SJCRH30 (cell line): ENCODE measurements at places on chromosomes 12 and 14. TPM values are rescaled to one million over a fixed set of nuclear protein-coding genes. Genes with fewer than 3 reads are reported as not detected.
A peak's percentile ranks its signal among the peaks of the same experiment; 100 is the strongest.

Gene KRT77
- total RNA-seq, result not detected in 2 replicates

Gene RD3L
- not detected in 2 replicates for total RNA-seq

Gene MYO1H
- not detected in 2 replicates for total RNA-seq

Gene RERG
- total RNA-seq, result not detected in 2 replicates

Gene ADCK1
- 1.5 TPM in 2 replicates for total RNA-seq

Gene ALG10B
- total RNA-seq, result 17.9 and 21.4 TPM in 2 replicates

Gene RPL10L
- total RNA-seq, result not detected in 2 replicates

Gene TAS2R9
- total RNA-seq, result 0.15 and 0.16 TPM in 2 replicates

- no peak overlapping the region for H3K27ac ChIP-seq
- H3K4me1 ChIP-seq, result no peaks in the 10 kb centered on the region
- no peak for DNase-seq
- H3K36me3 ChIP-seq, result no peaks in the 10 kb centered on the region
- H3K4me3 ChIP-seq, result no peak overlapping the region
- H3K27me3 ChIP-seq, result no peaks in the 10 kb centered on the region
Observed at GRCh38 chr14:80718940-80719339, 222.6 kb downstream of the CEP128 start.

GRCh38 chr12:60168441-60168840 is 572.6 kb downstream of the SLC16A7 start:
- no peaks in the 10 kb centered on the region for H3K4me1 ChIP-seq
- H3K4me3 ChIP-seq, result no peak overlapping the region
- no peak for DNase-seq
- no peak overlapping the region for H3K27ac ChIP-seq
- H3K27me3 ChIP-seq, result no peaks in the 10 kb centered on the region

GRCh38 chr12:19107750-19108149 is 21.8 kb upstream of the PLEKHA5 start:
- no peak for DNase-seq
- H3K4me1 ChIP-seq, result no peaks in the 10 kb centered on the region
- H3K4me3 ChIP-seq, result no peak overlapping the region
- H3K27ac ChIP-seq, result no peak overlapping the region

DNA sequence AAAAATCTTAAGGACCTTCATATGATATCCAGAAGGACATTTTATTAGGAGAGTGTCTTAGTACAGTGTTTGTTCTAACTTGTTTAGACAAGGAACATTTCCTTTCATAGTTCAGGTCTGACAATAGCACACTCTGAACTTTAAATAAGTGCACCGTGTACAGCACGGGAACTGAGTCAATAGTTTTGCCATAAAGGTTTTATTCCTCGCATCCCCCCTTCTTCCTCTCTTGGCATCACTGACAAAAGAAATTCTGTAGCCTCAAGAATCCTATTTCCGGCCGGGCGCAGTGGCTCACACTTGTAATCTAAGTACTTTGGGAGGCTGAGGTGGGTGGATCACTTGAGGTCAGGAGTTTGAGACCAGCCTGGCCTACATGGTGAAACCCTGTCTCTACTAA is 58.3 kb downstream of the TMCC3 start:
- peaks cover 7% of the 10 kb centered on the region; the same call in 1 of the 2 replicates for H3K4me1 ChIP-seq
- no peaks in the 10 kb centered on the region for H3K36me3 ChIP-seq
- H3K27ac ChIP-seq, result no peak overlapping the region
- no peaks in the 10 kb centered on the region for H3K27me3 ChIP-seq
- no peak for DNase-seq
- no peak overlapping the region for H3K4me3 ChIP-seq

DNA sequence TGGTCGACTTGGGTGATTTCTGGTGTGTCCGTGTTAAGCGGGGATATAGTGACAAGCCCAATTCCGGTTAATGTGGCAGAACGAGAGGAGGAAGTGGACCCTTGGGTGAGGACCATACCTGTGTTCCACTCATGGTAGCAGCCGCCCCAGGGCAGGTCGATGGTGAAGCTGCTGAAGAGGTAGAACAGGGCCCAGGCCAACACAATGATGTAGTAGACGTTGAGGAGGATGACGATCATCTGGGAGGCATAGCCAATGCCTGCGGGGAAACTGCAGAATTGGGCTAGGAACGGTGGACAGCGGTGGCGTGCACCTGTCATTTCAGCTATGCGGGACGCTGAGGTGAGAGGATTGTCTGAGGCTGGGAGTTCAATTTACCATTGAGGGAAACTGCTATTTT is 20.1 kb downstream of the SLC6A13 start:
- no peaks in the 10 kb centered on the region for H3K27me3 ChIP-seq
- no peaks in the 10 kb centered on the region for H3K4me1 ChIP-seq
- no peak overlapping the region for H3K27ac ChIP-seq
- H3K36me3 ChIP-seq, result no peaks in the 10 kb centered on the region

- no peaks in the 10 kb centered on the region for H3K27me3 ChIP-seq
- DNase-seq, result no peak
- H3K4me3 ChIP-seq, result no peak overlapping the region
- no peaks in the 10 kb centered on the region for H3K36me3 ChIP-seq
- no peak overlapping the region for H3K27ac ChIP-seq
Observed at GRCh38 chr12:77153706-77154105, 88.3 kb upstream of the E2F7 start.

DNA sequence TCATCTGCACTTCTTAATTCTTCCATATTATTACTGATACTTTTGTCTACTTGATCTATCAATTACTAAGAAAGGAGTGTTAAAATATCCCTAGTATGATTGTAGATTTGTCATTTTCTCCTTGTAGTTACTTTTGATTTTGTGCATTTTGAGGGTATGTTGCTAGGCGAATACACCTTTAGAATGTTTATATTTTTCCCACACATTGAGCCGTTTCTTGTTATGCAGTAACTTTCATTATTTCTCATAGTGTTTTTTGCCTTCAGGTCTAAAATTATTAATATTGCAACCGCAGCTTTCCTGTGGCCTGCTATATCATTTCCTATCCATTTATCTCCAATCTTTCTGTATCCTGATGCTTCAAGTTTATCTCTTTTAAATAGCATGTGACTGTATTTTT is 44.6 kb upstream of the C12orf42 start:
- H3K4me1 ChIP-seq, result no peaks in the 10 kb centered on the region
- DNase-seq, result no peak

GRCh38 chr14:104253901-104254353 is 115.5 kb downstream of the KIF26A start:
- H3K27me3 ChIP-seq, result no peaks in the 10 kb centered on the region
- DNase-seq, result no peak
- H3K4me3 ChIP-seq, result no peak overlapping the region
- no peak overlapping the region for H3K27ac ChIP-seq

DNA sequence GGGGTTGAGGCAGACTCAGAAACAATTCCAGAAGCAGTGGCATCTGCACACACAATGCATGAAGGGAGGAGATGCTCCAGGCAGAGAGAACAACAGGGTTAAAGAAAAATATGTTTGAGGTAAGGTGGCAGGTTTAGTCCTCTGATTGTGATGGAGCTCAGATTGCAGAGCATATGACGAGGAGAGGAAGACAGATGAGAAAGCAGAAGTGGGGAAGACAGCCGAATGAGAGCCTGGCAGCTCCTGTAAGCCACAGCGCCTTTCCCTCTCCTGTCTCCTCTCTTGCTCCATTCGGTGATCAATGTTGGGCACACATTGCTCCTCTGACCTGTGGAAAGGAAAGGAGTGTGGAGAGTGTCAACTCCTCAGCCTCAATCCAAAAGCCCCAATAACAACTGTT is 372.2 kb downstream of the GXYLT1 start:
- no peak for DNase-seq
- H3K36me3 ChIP-seq, result no peaks in the 10 kb centered on the region
- H3K27me3 ChIP-seq, result no peaks in the 10 kb centered on the region; the same call in 1 of the 2 replicates
- no peak overlapping the region for H3K4me3 ChIP-seq

- no peak overlapping the region for H3K4me3 ChIP-seq
- no peaks in the 10 kb centered on the region for H3K27me3 ChIP-seq
- no peak overlapping the region for H3K27ac ChIP-seq
Observed at GRCh38 chr14:88128816-88129215, 123.9 kb downstream of the GPR65 start.

DNA sequence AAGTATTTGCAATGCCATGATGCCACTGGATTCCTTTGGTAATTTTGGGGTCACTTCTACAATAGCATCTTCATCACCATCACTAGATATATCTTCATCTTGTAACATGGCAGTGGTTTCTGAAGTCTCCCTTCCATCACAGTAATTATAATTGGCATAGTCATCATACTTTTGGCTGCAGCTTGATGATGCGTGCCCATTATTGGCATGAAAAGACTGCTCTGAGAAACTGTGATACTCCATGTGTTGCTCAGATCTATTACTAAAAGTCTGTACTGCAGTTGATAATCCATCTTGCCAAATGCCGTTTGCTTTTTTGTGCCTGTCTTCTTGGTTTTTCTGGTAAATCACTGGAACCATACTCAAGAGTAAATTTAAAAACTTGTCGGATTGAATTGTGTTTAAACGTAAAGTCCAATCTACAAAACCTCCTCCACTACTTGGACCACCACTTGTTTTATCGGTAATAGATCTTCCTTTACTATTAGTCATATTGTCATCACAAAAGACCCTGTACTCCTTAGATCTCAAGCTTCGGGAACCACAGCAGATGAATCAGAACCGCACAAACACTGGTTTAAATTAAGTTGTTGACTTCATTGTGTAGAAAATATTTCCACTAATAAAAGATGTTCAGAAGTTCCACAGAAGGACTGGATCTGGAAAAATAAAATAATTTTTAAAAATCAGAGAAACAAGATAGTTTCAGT is 29.9 kb downstream of the SLC41A2 start:
- no peaks in the 10 kb centered on the region for H3K4me1 ChIP-seq
- H3K36me3 ChIP-seq, result no peaks in the 10 kb centered on the region
- H3K4me3 ChIP-seq, result no peak overlapping the region
- H3K27ac ChIP-seq, result no peak overlapping the region
- no peaks in the 10 kb centered on the region; the same call in 1 of the 2 replicates for H3K27me3 ChIP-seq

DNA sequence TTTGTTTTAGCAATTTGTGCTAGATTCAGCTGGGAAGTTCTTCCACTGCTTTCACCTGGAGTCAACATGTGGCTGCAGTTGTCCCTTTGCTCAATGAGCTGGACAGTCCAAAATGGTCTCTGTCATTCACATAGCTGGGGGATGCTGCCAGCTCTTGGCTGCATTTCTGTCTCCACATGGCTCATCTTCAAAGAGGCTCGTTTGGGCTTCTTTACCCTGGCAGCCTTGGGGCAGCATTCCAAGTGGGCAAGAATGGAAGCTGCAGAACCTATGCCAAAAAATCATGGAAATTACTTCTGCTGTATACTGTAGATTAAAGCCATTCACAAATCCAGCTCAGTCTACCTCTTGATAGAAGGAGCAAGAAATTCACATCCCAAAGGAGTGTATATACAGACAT is 199.1 kb downstream of the SLC5A8 start:
- no peaks in the 10 kb centered on the region for H3K36me3 ChIP-seq
- H3K27me3 ChIP-seq, result no peaks in the 10 kb centered on the region
- no peaks in the 10 kb centered on the region for H3K4me1 ChIP-seq
- no peak overlapping the region for H3K4me3 ChIP-seq

DNA sequence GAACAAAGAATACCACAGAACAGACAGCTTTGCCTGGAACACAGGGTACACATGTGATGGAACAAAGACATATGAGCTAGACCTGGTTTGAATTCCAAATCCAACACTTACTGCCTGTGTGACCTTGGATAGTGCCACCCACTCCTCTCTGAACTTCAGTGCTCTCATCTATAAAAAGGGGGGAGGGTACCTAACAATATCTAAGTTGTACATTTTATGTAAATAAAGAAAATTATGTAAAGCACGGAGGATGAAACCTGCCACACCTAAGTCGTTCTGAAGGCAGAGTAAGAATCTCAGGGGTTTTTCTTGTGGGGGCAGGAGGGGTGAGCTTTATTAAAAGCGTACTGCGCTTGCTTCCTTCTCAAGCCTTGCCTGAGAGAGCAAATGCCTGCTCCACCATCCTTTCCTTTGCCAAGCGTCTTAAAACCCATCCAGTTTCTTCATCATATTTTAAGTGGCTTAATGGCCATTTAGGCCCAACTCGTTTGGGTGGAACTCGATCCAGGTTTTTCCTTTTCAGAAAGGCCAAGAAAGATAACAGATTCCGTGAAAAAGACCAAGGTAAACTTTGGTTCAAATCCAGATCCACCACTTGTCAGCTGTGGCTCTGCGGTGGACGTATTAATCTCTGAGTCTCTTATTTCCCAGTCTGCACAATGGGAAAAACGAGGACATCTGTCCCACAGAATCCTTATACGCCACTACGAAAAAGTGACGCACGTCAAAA is 946 bp downstream of the DDX24 start:
- DNase-seq, result peak; percentile 75
- peak overlapping the region; percentile 86 for H3K27ac ChIP-seq
- peaks cover 41% of the 10 kb centered on the region for H3K36me3 ChIP-seq
- peaks cover 6% of the 10 kb centered on the region for H3K4me1 ChIP-seq

- H3K4me3 ChIP-seq, result no peak overlapping the region
- peaks cover 48% of the 10 kb centered on the region for H3K36me3 ChIP-seq
- H3K27ac ChIP-seq, result no peak overlapping the region
- H3K4me1 ChIP-seq, result no peaks in the 10 kb centered on the region
- no peaks in the 10 kb centered on the region for H3K27me3 ChIP-seq
- no peak for DNase-seq
Observed at GRCh38 chr12:101297661-101298060, 17.8 kb downstream of the UTP20 start.

- peaks cover under 1% of the 10 kb centered on the region; the same call in 1 of the 2 replicates for H3K27me3 ChIP-seq
- no peaks in the 10 kb centered on the region for H3K4me1 ChIP-seq
- H3K4me3 ChIP-seq, result no peak overlapping the region
Observed at GRCh38 chr12:139585-139984, 73.0 kb downstream of the IQSEC3 start.

DNA sequence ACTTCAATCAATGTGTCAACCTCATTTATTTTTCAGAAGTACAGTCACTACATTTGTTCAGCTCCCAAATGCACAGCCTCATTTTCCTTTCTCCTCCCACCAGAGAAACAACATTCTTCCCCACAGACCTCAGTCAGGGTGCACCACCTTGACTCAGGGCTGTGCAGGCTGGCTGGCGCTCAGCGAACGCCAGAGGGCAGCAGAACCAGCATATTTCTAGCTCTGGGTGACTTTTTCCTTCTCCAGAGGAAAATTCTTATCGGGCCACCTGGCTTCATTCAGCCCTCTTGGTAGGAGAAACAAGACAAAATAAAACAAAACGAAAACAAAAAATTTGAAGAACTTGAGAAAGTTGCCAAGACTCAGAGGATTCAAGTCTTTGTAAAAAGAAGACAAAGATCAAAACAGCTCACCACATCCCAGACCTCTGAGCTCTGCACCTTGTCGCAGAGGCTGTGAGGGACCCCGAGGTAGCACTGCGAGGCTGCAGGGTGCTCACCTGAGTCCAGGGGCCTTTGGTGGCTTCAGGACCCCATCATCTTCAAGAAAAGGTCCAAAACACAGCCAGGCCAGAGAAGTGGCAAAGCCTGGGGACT is 33.7 kb downstream of the PAH start:
- peak; percentile 19 for DNase-seq
- H3K36me3 ChIP-seq, result no peaks in the 10 kb centered on the region
- H3K27ac ChIP-seq, result no peak overlapping the region

GRCh38 chr12:86735851-86736250 is 479.7 kb upstream of the MGAT4C start:
- no peaks in the 10 kb centered on the region for H3K27me3 ChIP-seq
- H3K4me1 ChIP-seq, result no peaks in the 10 kb centered on the region
- no peak for DNase-seq
- no peak overlapping the region for H3K27ac ChIP-seq
- H3K36me3 ChIP-seq, result no peaks in the 10 kb centered on the region
